Jurkat, Clone E6-1 (cell line): ENCODE measurements at places on chromosomes 11 and 22.

DNA sequence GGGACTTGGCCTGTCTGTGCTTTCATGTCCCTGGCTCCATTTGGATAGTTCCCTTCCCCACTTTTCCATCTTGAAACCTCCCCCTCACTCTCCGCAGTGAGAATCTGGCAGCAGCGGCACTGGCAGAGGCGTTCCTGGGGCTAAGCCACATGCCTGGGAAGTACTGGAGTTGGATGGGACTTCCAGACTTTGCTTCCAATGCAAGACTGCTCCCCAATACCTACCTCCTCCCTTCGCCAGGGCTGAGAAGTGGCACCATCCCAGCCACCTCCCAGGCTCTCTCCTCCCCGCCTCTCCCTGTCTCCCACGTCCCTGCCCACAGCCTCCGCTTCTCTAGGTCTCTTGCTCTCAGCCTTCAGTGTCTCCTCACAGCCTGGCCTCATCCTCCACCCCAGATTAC is 16.6 kb downstream of the TST start:
- no peak for DNase-seq

DNA sequence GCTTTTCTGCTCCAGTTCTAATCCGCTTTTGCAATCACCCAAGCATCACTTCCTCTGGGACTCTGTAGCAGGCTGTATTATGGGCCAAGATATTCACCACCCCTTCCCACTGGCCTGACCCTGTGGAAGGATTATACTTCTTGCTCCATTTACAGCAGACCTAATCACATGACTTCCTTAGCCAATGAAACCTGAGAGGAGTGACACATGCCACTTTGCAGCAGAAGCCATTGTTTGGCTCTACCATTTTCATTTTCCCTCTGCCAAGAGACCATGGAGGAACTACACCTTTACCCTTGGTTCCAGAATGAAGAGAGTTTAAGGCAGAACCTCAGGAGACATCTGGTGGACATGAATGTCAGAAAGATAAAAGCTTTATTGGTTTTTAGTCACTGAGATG is 134.9 kb upstream of the HSD17B12 start:
- DNase-seq: no peak

DNA sequence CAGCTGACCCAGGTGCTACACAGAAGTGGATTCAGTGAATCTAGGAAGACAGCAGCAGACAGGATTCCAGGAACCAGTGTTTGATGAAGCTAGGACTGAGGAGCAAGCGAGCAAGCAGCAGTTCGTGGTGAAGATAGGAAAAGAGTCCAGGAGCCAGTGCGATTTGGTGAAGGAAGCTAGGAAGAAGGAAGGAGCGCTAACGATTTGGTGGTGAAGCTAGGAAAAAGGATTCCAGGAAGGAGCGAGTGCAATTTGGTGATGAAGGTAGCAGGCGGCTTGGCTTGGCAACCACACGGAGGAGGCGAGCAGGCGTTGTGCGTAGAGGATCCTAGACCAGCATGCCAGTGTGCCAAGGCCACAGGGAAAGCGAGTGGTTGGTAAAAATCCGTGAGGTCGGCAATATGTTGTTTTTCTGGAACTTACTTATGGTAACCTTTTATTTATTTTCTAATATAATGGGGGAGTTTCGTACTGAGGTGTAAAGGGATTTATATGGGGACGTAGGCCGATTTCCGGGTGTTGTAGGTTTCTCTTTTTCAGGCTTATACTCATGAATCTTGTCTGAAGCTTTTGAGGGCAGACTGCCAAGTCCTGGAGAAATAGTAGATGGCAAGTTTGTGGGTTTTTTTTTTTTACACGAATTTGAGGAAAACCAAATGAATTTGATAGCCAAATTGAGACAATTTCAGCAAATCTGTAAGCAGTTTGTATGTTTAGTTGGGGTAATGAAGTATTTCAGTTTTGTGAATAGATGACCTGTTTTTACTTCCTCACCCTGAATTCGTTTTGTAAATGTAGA is 1.7 kb downstream of the MALAT1 start:
- DNase-seq: no peak

GRCh38 chr22:50576806-50577696 is 1.2 kb downstream of the CPT1B start:
- no peak for DNase-seq

DNA sequence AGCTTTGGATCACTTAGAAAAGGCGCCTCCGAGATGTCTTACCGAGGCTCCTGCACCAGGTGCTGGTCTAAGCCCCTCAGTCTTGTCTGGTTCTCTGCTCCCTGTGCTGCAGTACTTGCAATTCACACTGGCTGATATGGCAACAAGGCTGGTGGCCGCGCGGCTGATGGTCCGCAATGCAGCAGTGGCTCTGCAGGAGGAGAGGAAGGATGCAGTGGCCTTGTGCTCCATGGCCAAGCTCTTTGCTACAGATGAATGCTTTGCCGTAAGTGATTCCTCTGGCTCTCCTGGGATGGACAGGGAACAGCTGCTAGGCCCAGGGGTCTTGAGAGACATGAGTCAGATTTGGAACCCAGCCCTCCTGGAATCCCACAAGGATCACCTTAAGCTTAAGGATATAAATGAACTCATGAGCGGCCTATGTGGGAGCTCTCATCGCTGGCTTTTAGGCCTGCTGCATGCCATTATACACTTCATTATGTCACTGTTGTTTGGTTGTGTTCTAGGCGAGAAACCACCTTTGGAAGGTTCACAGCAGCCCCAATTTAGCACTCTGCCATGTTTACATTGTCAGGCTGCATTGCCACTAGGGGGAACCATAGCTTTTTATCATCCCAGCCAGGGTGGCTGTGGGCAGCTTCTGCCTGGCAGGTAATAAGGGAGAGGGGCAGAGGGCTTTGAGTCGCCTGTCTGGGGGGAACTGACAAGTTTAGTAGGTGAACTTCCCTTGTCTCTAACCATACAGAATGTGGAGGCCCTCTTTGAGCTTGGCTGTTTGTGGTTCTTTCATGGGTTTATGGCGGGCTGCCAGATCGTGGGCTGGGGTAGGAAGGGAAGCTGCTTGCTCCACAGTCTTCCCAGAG is 8.5 kb downstream of the ACAD8 start:
- DNase-seq: peak; percentile 76

- peak; percentile 8 for DNase-seq
Observed at GRCh38 chr22:48270731-48271130, 1508.3 kb downstream of the TBC1D22A start.

- no peak for DNase-seq
Observed at GRCh38 chr11:73201249-73201648, 16.8 kb upstream of the P2RY2 start.

GRCh38 chr11:8092587-8093424 is 11.8 kb downstream of the TUB start:
- peak; percentile 54 for DNase-seq

GRCh38 chr22:33325232-33326004 is 267.2 kb upstream of the SYN3 start:
- no peak for DNase-seq

DNA sequence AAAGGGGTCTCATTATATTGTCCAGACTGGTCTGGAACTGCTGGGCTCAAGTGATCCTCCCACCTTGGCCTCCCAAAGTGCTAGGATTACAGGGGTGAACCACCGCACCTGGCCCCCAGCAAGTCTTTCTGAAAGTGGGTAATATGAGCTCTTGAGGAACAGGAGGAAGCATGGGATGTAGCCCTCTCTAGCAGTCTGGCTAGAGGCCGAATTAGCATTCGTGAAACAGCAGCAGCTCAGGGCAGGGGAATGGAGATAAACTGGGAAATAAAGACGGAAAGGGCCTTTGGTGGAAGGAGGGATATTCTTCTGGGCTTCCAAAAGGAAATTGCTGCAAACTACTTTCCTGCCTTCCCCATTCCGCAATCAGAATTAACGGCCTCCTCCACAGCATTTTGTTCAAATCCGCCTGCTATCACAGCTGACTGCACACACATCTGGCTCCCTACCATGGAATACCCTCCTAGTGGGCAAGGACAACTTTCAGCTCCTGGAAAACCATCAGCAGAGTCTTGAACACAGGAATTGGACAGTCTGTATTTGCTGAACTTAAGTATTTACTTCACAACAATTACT is 44.3 kb downstream of the MICAL3 start:
- no peak for DNase-seq

- DNase-seq: no peak
Observed at GRCh38 chr11:77101043-77101537, 1.6 kb upstream of the OMP start.

GRCh38 chr11:100961633-100962032 is 168.0 kb downstream of the PGR start:
- no peak for DNase-seq

- DNase-seq: no peak
Observed at GRCh38 chr22:37677493-37677974, 2.1 kb downstream of the LGALS1 start.

DNA sequence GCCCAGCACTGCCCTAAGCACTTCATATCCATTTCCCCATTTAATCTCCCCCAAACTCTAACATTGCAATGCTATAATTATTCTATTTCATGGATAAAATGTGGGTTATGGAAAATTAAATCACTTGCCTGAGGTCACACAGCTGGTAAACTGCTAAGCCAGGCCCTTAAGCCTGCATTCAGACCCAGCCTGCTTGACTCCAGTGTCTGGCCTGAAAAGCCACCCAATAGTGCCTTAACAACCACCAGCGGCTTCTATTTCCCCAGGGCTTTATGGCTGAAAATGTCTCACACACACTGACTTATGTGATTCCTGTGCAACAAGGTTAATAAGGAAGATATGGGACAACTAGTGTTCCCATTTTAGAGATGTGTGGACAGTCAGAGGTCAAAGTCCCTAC is 178.5 kb upstream of the SNX19 start:
- no peak for DNase-seq

- DNase-seq: no peak
Observed at GRCh38 chr11:90171359-90171758, 36.9 kb downstream of the NAALAD2 start.

- DNase-seq: no peak
Observed at GRCh38 chr11:124219126-124219525, 21.8 kb upstream of the OR8G1 start.

DNA sequence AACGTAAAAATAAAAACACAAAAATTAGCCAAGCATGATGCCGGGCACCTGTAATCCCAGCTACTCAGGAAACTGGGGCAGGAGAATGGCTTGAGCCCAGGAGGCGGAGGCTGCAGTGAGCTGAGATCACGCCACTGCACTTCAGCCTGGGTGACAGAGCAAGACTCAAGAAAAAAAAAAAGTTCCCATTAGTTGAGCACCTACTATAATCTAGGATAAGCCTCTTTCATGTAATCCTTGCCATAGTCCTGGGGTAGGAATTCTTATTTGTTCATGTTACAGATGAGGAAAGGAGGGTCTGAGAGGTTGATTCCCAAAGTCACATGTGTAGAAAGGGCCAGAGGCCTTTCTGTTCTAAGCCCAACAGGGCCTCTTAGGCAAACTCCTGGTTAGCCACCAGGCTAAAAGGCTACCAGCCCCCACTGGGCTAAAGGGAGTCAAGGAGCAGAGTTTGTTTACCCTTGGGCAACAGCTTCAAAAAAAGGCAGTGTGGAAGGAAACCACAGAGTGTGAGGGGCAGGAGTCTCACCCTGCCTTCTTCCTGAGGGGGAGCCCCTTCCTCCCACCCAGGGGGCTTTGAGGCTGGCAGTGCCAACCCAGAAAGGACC is 21.6 kb upstream of the CSNK1E start:
- DNase-seq: no peak

DNA sequence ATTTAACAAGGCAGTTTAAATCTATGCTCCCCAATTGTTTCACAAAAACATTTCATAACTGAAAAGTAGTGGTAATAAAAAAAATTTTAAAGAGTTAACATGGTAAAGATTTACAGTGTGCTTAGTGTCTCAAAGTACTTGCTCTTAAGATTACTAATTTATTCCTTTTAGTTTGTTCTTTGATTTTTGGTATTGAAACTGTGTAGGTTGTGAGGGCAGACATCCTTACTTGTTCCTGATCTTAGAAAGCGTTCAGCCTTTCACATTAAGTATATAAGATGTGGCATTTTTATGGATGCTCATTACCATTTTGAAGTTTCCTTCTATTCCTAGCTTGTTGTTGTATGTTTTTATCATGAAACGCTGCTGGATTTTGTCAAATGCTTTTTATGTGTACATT is 32.9 kb downstream of the RAB6A start:
- no peak for DNase-seq

GRCh38 chr11:88482871-88483301 is 145.3 kb upstream of the CTSC start:
- no peak for DNase-seq

GRCh38 chr11:12520054-12520453 is 142.7 kb downstream of the PARVA start:
- DNase-seq: no peak

DNA sequence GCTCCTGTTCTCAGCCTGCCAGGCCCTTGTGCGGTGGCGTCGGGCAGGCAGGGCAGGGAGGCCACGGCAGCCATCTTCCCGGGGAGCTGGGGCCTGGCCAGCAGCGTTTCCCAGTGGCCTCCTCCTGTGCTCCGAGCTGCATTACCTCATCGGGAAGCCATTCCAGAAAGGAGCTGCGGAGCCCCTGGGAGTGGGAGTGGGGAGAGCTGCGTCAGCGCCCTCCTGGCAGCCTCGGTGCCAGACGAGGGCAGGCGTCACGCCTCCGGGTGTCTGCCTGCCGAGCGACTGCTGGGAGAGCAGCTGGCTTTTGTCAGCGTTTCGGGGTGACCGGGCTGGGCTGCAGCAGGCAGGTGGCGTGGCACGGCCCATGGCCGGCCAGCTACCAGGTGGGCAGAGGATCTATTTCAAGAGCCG is 30.9 kb upstream of the WNT7B start:
- DNase-seq: no peak

DNA sequence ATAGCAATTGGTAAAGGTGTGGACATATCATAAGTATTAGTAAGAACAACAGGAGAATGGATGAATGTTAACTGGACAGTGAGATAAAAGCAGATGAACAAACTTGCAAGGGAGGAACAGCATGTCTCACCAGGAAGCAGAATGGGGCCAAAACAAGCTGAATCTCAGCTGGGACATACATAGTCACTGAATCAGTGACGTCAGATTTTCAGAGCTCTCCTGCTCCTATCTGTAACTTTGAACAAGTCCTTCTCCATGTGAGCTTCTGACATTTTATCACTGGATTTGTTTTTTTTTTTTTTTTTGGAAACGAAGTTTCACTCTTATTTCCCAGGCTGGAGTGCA is 118.7 kb downstream of the BBOX1 start:
- DNase-seq: no peak
